ENCODE measurements at places on chromosomes 3 and 15. TPM values are rescaled to one million over a fixed set of nuclear protein-coding genes. Genes with fewer than 3 reads are reported as not detected.

CNTN6 gene
- 0.37 TPM for total RNA-seq

PRSS50 gene
- not detected for total RNA-seq

BFSP2 gene
- not detected for total RNA-seq

RPS27L gene
- total RNA-seq: 148 TPM

DNA sequence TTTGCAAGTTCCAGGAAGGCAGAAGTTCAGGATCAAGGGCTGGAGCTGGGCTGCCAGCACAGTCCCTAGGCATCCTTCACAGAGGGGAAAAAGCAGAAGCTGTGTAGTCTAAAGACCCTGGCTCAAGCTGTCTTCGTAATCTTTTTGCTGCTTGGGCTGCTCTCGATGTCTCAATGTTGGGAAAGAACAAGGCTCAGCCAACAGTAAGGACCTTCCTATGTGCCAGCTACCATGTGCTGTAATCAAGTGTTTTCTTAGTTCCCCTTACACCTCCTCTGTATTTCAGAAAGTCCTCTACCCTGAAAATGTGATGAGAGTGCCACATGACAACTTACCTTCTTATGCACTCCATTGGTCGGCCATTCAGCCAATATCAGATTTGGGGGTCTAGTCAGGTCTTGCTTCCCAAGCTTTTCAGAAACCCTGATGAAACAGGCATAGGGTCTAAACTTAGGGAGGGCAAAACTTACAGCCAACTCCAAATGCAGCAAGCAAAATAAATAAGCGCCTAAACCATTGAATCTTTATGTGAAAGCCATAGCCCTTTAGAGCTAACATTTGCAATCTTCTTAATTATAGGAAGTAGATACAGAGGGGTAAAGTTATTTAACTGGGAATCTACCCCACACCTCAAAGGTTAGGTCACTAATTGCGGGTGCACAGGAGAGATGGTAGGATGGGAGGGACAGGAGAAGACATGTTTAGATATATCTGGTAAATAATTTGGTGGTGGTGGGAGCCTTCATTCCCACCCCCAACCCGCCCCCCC is 1.2 kb upstream of the EDEM1 start:
- DNase-seq: no peak

DNA sequence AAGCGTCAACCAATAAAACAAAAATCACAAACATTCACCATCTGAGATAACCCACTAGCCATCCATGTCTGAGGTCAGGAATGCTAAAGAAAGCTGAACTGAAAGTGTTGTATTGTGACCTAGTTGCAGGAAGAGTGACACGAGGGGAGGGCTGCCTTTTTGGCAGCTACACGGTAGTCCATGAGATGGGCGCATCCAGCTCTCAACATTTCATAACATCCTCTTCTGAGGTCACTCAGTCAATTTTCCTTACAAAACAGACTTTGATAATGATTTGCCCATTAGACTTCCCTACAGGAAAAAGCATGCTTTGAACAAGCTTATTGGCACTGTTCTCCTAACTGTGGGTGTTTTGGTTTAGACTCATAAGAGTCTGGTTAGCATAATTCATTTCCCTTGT is 15.4 kb upstream of the SHF start:
- no peak for DNase-seq

DNA sequence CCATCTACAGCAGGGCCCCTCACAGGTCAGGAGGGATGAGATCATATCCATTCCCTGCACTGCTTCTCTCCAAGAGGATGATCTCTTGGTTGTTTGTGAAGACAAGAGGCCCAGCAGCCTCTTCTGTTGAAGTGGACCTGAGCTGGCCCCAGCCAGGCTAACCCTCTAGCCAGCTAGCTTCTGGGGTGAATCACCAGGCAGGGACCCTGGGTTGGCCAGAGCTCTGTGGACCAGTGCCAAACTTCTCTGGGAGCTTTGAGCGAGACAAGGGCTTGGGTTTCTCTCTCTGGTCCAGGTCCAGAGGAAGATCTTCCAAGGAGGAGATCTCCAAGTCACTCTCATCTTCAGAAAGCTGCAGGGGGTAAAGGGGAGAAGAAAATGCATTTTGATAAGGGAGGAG is 52.7 kb downstream of the CLDN18 start:
- DNase-seq: no peak

- DNase-seq: no peak
Measured at GRCh38 chr3:133882986-133883586, 12.6 kb downstream of the RAB6B start.

- DNase-seq: no peak
Measured at GRCh38 chr3:167919590-167919989, 176.1 kb downstream of the GOLIM4 start.

DNA sequence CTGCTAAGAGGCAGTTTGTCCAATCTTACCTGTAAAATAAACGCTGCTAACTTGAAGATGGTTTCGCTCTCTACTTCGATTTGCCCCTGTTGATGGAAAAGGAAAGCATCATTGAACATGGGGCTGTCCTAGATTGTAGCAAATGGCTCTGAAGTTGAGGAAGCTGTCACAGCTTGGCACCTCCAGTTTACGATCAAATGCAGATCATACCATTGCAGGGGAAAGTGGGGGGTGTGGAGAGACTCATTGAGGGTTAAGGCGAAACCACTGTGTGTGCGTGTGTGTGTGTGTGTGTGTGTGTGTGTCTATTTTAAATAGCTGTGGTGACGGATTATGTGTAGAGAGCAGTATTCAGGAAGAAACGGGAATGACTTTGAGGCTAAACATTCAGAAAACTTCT is 127.6 kb upstream of the LMOD3 start:
- no peak for DNase-seq

DNA sequence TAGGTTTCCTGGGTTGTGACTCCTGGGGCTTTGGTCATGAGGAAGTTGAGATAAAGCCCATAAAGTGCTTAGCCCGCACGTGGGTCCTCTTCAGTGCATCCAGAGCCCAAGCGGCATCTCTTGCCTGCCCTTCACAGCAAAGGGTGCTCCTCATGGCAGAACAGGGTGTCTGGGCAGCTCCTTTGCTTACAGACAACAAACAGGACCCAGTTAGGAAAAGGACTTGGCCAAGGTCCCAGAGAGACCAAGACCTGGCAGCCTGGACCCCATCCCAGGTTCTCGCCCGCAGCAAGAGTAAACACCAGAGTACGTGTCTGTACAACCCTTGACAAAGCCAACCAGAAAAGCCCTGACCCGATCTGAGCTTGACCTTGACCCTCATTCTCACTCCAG is 27.0 kb downstream of the ALS2CL start:
- no peak for DNase-seq

- DNase-seq: peak; percentile 98
Measured at GRCh38 chr15:66803182-66803729, 101.2 kb downstream of the SMAD6 start.

DNA sequence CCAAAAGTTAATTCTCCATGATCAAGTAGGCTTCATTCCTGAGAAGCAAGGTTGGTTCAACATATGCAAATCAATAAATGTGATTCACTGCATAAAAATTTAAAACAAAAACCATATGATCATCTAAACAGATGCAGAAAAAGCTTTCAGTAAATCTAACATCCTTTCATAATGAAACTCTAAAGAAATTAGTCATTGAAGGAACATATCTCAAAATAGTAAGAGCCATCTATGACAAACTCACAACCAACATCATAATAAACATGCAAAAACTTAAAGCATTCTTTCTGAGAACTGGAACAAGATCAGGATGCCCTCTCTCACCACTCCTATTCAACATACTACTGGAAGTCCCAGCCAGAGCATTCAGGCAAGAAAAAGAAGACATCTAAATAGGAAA is 254.1 kb downstream of the AGBL1 start:
- no peak for DNase-seq

DNA sequence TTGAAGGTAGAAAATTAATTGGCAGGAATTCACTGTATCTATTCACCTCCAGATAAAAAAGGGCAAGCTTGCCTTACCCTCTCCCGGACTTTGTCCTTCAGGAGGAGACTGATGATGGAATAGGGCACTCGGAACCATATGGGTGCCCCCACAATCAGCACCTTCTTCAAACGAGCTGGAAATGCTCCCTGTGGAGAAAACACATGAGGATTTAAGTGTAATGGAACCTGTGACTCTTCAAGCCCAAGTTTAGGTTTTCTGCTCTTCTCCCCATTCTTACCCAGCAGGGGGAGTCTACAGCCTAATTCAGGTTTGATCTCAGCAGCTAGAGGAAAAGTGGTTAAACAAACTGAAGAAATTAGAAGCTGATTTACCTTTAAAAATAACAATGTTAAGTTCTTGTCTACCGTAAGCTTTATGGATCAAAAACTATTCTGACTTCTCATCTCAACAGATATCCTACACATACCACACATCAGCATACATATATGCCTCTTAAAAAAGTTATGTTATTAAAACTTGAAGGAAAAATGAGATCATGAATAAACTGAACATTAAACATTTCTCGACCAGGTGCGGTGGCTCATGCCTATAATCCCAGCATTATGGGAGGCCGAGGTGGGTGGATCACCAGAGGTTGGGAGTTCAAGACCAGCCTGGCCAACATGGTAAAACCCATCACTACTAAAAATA is 57.5 kb upstream of the SIN3A start:
- no peak for DNase-seq

Data from H4 (cell line).